Naive thymus-derived CD8-positive, alpha-beta T cell (primary cell): ENCODE measurements at places on chromosomes 7 and 10. TPM values are rescaled to one million over a fixed set of nuclear protein-coding genes. Genes with fewer than 3 reads are reported as not detected.

DNA sequence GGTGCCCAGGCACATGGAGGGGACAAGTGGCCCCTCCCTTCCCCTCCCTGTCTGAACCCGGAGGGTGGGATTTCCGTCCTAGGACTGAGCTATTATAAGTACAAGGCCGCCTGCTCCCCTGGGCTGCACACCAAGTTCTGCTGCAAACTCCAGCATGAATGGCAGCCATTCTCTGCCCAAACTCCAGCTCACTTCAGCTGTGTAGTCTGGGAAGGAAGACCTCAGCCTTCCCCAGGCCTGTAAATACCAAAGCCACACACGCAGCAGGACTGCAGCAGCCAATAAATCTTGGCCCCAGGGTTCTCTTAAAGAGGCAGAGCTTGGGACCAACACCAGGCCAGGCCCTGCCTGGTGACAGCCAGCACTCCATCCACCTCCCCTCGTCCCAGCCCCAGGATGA is 291.3 kb upstream of the ZMIZ1 start:
- DNase-seq = no peak

The AASS gene
- 1.8 TPM for polyA plus RNA-seq

- no peak for DNase-seq
These were observed 626 bp downstream of the ZNF804B start for GRCh38 chr7:88760136-88760515.

The MPLKIP gene
- polyA plus RNA-seq = 55.7 TPM

DNA sequence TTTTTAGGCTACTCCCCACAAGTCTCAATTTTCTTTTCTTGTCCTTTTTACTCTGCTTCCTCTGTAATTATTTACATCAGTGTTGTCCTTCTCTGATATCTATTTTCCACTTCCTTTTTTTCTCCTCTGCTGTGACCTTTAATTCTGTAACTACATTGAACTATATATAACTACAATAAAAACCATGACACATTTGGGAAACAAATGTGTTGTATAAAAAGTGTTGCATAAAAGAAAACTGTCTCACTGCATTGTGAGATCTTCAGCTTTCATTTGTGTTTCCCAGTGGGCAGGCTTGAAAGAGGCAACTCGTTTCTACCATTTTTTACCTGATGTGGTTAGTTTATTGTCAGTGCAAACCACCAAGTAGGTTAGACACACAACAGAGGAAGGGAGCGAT is 483.9 kb upstream of the NRP1 start:
- no peak for DNase-seq

The TACR2 gene
- not detected for polyA plus RNA-seq

The PTPRZ1 gene
- polyA plus RNA-seq = not detected

GRCh38 chr10:85594239-85594638 is 772.4 kb downstream of the GRID1 start:
- no peak for DNase-seq

The GIMAP7 gene
- polyA plus RNA-seq = 821 TPM

- no peak for DNase-seq
These were observed 80.6 kb downstream of the VWA2 start for GRCh38 chr10:114319406-114320248.

The ENTPD7 gene
- polyA plus RNA-seq = 0.83 TPM

DNA sequence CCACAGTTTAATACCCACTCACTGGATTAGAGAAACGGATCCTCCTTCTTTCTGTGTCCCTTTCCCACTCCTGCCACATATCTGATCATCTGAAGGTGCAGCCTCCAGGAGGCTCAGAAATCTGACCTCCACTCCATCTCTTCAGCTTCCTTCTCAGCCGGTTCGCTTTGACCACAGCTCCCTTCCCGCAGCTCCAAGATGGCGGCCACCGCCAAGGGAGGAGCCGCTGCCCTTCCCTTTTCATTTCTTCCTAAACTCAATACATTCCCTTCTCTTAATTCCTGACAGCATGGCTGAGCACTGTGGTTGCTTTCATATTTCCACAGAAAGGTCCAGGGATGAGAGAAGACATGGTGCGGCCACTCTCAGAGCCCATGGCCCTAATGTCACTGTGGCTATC is 43.7 kb upstream of the C7orf33 start:
- no peak for DNase-seq

GRCh38 chr10:125156196-125156595 is 4.2 kb downstream of the CTBP2 start:
- DNase-seq = no peak

The CPXM2 gene
- polyA plus RNA-seq = not detected

DNA sequence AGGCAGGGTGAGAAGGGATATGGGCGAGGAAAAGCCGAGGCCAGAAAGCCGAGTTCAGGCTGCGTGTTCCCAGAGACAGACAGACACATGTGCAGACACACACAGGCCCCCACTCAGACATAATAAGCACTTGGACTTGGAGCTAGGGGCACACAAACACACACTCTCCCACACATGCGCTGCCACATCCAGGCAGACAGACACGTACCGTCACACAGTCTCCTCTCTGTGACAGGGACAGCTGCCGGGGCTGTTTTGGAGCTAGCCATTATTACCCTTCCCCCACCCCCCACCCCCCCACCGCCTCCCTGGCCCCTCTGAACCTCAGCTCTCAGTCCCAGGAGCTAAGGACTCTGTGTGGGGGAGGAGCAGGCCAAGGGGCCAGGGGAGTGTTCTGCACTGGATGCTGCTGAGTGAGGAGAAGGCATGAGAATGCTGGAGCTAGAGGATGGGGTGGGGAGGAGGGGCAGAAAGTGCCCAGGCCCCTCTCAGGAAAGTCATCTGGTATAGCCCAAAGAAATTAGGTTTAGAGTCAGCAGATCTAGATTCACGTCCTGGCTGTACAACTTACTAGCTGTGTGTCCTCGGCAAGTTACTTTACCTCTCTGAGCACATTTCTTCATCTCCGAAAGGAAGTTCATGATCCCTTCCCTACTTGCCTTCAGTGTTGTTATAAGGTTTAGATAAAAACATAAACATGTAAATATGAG is 6.3 kb downstream of the PITX3 start:
- DNase-seq = no peak

DNA sequence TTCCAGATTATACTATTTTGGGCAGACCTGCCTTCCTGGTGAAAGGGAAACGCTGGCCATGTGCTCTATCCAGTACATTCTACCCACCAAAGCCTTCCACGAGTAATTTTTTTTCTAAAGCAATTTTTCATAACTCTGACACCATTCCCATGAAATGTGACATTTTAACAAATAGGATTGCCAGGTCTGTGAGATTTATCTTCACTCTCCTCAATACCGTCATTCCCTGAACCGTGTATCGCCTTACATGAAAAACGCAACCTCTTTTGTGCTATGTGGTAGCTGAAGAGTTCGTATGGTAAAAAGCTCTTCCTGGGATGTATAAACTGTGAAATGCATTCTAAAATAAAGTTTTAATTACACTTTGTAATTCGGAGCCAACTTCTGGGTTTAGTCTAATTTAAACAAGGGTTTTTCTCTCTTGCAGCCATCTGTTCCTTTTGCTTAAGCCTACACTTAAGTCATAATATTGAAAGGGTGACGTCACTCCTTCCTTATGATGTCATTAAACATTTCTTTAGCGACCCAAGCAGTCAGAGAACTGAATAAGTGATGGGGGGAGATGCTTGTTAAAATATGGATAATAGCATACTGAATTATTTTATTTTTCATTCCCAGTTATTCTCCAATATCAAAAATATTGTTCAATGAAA is 27.7 kb downstream of the C1QL3 start:
- no peak for DNase-seq

- DNase-seq = no peak
These were observed 97.7 kb downstream of the BTRC start for GRCh38 chr10:101451667-101452069.

The LRRTM3 gene
- polyA plus RNA-seq = not detected

The LMOD2 gene
- polyA plus RNA-seq = 0.23 TPM

The TMEM196 gene
- polyA plus RNA-seq = not detected
